ENCODE measurements at places on chromosomes 1 and 21.
A peak's percentile ranks its signal among the peaks of the same experiment; 100 is the strongest.

DNA sequence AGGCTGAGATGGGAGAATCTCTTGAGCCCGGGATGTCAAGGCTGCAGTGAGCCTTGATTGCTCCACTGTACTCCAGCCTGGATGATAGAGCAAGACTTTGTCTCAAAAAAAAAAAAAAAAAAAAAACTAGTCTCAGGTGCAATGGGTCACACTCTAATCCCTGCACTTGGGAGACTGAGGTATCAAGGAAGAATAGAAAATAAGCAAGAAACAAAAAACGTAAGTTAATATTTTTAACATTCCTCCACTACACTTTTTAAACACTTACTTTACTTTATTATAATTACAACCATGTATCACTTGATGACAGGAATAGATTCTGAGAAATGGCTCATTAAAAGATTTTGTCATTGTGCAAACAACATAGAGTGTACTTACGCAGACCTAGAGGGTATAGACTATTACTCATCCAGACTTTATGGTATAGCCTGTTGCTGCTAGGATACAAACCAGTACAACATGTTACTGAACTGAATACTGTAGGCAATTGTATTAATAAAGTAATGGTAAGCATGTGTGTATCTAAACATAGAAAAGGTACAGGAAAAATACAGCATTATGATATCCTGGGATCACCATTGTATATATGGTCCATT, 1244.1 kb upstream of the ADGRL4 start:
- DNase-seq: no peak

DNA sequence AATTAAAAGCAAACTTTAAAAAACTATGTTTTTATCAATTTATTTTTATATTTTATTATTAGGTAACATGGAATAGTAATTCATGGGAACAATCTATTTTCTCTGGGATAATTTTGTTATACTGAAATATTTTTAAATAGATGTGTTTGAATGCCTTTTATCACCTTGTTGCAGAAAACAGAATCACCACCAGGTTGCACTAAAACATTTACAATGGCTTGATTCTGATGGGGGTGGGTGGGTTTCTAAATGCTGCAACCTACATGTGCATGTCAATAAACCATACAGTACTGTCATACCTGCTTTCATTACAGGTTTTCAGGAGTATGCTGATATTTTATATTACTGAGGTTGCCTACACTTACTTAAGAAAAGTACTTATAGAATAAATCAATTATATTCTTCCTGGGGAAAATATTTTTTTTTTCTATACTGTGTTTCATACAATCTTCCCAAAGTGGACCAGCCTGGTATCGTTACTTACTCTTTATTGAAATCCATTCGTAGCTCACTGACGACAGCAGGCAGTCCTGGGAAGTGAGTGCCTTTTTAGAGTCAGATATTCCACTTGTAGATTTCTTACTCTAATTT, 132.8 kb downstream of the PTPRC start:
- DNase-seq: no peak

DNA sequence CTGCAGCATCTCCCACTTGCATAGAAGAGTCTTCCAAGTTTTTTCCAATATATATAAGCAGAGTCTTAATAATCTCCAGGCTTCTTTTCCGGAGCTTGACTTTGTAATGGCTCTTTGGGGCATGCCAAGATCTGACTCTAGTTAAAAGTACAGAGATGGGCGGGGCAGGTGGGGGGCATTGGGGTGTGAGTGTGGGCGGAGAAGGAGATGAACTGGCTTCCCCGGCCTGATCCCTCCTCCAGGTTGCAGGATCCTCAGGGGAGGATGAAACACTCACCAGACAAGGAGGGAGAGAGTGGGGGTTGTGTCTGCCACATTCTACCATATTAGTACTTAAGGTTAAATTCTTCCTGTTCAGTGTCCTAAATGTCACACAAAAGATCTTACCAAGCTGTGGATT, 23.0 kb downstream of the S100A10 start:
- no peak for DNase-seq

- peak; percentile 89 for DNase-seq
Measured at GRCh38 chr1:168082008-168082876, 54.5 kb downstream of the GPR161 start.

GRCh38 chr1:93023281-93023680, 55.8 kb upstream of the MTF2 start:
- no peak for DNase-seq

- peak; percentile 46 for DNase-seq
Measured at GRCh38 chr1:47720111-47720510, 277.1 kb downstream of the TRABD2B start.

DNA sequence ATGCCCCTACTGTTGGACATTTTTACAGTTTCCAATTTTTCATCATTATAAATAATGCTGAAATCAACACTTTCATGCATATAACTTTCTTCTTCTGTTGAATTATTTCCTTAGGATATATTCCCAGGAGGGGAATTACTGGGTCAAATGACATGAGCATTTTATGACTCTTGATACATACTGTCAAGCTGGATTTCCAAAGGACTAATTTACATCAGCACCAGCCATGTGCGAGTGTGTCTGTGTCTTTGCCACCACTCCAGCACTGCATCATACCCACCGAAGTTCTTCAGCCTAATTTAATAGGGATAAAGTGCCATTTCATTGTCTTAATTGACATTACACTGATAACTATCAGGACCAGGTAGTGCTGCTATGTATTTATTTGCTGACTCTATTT, 146.7 kb downstream of the CSMD2 start:
- DNase-seq: no peak

- DNase-seq: no peak
Measured at GRCh38 chr1:32611859-32612188, 38.5 kb downstream of the ZBTB8OS start.

DNA sequence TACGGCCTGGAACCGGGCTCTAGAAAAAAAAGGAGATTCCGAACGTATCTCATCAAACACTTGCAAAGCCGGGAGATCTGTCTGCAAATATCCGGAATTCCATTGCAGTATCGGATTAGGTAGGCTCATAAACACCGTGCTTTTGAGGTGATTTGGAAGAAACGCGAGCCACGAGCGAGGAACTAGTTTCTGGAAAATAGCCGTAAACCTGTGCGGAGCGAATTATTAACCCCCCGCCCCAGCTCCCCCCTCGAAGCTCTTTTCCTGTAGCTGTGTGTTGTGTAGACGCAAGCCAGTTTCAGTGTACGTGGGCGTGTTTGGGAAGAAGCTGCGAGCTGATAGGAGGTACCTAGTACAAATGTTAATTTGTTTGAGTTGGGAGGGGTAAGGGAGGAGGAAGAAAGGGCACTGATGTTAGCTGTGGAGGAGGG, 1.1 kb downstream of the RALGPS2 start:
- peak; percentile 91 for DNase-seq

DNA sequence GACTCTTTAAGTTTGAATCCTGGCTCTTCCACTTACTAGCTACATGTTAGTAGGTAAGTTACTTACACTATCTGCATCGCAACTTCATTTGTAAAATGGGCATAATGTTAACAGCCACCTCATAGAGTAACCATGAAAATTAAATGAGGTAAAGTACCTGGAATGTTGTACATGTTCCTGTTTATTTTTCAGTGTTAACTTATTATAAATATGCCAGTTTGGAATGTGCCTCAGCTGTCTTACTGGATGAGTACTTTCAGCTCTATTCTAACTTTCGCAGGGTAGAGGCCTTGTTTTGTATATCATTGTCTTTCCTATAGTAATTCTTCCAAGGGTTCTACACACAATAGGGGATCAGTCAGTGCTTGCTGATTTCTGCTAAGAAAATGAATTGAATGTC, 167.4 kb downstream of the DUSP10 start:
- DNase-seq: no peak

DNA sequence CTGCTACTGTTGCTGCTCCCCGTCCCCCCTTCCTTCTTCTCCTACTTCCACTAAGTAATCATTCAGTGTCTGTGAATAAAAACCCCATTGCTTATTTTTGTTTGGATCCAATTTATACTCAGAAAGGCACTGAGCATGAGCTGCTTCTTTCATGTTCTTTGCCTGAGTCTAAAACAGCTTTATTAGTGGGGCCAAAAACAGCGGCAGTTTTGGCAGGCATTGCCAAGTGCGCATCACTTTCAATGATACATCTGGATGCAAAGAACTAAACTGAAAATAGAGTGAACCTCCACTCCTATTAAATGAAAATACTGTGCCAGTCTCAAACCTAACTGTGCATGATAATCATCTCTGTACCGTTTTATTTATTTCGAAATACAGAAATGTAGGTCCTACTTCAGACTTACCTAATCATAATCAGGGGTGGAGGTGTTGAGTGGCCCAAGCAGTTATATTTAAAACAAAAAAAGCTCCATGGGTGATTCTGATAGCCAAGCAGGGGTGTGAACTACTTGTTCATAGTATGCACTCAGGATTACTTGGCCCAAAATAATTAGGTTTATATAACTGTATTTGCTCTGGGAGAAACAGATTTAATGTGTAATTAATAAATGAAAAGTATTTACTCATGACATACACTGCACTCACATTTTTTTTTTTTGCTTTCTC, 48.4 kb downstream of the NEK7 start:
- DNase-seq: no peak

DNA sequence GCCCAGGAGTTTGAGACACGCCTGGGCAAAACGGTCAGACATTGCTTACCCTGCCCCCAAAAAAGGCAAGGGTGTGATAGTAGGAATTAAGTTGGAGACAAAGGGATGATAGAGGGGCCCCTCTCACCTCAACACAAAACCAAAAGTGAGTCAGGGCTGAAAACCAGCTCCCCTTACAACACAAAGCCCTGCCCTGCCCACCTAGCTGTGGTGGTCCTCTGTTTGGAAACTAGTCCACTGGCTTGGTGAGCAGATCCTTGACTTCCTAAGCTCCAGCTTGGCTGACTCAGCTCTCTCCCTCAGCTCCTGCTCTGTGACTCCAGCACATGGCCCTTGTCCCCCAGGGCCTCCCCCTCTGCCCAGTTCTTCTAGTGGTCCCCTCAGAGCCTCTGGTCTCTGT, 603.8 kb downstream of the PTPRC start:
- no peak for DNase-seq

GRCh38 chr1:244118109-244118761, 67.2 kb downstream of the ZBTB18 start:
- DNase-seq: no peak

DNA sequence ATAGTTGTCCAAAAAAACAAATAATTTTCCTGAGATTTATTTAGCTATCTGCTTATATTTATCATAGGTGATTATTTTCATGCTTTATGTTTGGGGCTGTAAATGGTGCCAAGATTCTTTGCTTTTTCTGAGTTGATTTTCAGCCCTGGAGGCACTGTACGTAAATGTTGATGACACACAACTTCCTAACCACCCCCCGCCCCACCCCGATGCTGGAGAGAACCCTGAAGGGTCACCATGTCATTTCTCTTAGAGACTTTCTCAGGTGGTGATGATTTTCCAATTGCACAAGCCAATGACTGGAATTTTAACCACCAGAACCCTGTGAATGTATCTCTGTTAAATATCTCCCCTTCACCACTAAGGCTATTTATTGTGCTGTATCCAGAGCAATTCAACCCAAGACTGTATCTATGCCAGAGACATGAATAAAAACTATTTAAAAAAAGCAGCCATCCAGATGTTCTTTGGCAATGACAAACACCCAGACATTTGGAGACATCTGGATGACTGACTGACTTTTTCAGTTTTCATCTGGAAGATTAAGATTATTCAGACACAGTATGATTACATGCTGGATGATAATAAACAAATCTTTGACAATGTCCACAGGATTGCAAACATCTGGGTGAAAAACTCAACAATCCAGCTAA, 346.0 kb downstream of the LMX1A start:
- no peak for DNase-seq

- peak; percentile 39 for DNase-seq
Measured at GRCh38 chr21:46459356-46460112, 843 bp downstream of the DIP2A start.

- no peak for DNase-seq
Measured at GRCh38 chr1:153396461-153396860, 5.6 kb upstream of the S100A8 start.

GRCh38 chr21:41216486-41216885, 48.5 kb downstream of the BACE2 start:
- peak; percentile 12 for DNase-seq

DNA sequence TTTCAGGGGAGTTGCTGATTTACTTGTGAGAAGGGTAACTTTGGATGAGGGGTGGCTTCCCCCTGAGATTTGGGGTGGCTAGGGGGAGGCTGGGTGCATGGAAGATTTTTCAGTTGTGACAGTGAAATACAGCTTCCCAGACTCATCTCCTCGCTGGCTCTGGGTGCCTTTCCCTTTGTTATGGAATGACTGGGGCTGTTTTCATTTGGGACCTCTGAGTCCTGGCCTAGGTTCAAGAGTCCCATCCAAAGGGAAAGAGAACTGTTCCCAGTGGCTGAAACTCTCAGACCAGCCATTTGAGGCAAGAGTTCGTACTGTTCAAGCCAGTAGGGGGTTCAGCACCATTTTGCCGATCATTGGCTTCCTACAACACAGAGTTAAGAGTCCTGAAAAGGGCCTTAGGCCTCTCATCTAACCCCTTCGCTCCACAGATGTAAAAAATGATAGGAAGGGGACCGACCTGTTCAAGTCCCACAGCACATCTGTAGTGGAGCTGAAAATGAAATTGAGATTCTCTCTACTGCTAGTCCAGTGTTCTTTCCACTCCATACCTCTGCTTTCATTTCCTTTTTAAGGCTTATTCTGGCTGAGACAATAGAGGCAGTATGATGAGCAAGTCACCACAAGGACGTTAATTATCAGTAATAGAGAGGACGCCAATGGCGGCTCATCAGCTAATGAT, 958 bp downstream of the DDR2 start:
- no peak for DNase-seq

DNA sequence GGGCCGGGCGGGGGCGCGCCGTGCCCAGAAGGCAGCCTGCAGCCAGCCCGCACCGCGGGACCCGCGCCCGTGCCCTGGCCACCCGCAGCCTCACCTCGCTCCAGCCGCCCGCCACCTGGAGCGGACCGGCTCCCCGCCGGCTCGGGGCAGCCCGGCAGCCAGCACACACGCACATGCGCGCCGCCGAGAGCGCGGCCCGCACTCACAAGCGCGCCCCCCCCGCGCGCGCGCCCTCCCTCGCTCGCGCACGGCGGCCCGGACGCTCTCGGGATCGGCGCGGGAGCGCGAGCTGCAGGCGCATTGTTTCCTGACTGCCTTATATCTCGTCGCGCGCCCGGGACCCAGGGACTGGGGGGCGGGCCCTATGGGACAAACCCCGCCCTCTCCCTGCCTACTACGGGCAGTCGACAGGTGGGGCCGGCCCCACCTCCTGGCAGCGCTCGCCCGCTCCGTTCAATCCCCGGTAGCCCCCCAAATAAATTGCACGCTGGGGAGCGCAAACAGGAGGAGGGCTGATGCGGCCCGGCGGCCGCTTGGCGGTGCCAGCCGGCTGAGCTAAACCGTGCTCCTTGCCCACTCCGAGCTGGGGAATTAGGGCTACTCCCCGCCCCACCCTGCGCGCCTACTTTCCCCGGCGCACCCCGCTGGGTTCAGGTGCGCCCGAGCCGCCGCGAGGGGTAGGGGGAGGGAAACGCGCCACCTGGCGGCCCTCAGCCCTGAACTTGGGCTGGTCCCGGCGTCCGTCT, at the start of gene MYCL:
Gene MYCL (minus strand): TSS at position 204 of the 746 bp plus-strand sequence. CDS start 483 bp downstream, outside the sequence.
- DNase-seq: peak; percentile 95

Measured in ELF-1 (cell line).